Cardiac muscle cell (in vitro differentiated cells and primary cell): ENCODE measurements at places on chromosomes 5 and 9.

DNA sequence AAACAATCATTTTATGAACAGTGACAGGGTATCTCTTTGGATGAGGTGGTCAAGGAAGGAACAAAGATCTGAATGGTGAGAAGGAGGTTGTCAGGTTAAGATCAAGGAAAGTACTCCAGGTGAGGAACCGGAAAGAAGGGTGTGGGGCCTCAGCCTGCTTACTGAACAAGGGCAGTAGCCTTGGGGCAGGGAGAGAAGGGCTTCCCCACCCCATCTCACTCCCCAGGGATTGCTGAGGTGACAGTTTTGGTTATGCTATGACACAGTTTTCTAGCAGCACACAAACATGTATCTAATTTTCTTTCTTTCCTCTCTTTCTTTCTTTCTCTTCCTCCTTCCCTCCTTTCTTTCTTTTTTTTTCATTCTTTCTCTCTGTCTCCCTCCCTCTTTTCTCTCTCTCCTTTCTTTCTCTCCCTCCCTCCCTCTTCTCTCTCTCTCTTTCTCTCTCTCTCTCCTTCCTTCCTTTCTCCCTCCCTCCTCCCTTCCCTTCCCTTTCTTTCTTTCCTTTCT lies 4.1 kb upstream of the HDHD3 start:
- DNase-seq: no peak

- DNase-seq: no peak
Measured at GRCh38 chr5:175701797-175702196, 43.9 kb downstream of the HRH2 start.

GRCh38 chr5:52804387-52804791 lies 16.7 kb downstream of the ITGA1 start:
- DNase-seq: peak; percentile 66

- peak; percentile 58 for DNase-seq
Measured at GRCh38 chr5:36944607-36945225, 68.1 kb downstream of the NIPBL start.

DNA sequence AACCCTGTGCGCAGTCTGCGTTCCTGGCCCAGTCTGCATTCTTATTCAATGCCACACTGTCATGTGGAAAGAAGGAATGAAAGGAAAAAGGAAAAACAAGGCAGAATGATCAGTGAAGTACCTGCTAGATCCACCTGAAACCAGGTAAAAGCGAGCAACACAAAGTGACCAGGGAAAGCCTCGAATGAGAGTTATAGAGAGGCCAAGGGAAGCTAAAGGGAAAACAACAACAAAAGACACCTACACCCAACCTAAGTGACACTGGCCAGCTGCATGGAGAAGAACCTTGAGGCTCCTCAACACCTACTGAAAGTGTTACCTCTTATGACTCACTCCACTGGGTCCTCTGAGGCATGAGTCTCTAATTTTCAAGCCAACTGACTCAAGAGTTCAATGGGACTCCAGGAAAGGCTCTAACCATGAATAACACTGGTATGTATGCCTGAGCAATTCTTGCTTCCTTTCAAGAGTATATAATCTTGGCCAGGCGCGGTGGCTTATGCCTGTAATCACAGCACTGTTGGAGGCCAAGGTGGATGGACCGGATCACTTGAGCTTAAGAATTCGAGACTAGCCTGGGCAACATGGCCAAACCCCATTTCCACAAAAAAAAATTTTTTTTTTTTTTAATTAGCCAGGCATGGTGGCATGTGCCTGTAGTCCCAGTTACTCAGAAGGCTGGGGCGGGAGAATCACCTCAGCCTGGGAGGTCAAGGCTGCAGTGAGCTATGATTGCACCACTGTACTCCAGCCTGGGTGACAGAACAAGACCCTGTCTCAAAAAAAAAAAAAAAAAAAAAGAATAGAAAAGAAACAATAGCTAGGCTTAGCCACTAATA lies 29.0 kb downstream of the MTMR12 start:
- DNase-seq: no peak

GRCh38 chr5:79020861-79021561 lies 35.9 kb upstream of the ARSB start:
- DNase-seq: peak; percentile 65

GRCh38 chr9:80928697-80929096 lies 760.6 kb downstream of the TLE1 start:
- DNase-seq: no peak

- DNase-seq: no peak
Measured at GRCh38 chr5:157523976-157524375, 51.6 kb downstream of the ADAM19 start.

DNA sequence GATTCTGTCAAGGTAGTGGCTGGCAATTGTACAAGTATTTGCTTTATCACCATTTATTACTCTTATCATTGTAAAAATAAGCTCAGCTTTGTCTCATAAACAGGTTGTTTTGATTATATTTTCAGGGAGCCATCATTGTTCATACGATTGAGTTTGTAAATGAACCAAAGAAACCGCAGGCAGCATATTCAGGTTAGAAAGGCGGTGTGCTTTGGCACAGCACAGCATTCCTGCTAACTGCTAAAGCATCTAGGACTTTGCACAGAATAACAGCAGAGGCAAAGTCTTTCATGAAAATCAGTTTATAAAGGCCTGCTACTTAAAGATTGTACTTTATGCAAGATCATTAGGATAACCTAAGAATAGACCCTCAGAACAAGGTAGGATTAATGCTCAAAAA lies 281.5 kb upstream of the SLC24A2 start:
- DNase-seq: no peak

GRCh38 chr5:173139631-173140030 lies 4.7 kb upstream of the BNIP1 start:
- DNase-seq: no peak

GRCh38 chr5:141994511-141995136 lies 18.2 kb downstream of the GNPDA1 start:
- DNase-seq: no peak

- DNase-seq: no peak
Measured at GRCh38 chr9:2345013-2345412, 276.6 kb upstream of the VLDLR start.

- no peak for DNase-seq
Measured at GRCh38 chr5:10109299-10109698, 140.4 kb downstream of the ATPSCKMT start.

DNA sequence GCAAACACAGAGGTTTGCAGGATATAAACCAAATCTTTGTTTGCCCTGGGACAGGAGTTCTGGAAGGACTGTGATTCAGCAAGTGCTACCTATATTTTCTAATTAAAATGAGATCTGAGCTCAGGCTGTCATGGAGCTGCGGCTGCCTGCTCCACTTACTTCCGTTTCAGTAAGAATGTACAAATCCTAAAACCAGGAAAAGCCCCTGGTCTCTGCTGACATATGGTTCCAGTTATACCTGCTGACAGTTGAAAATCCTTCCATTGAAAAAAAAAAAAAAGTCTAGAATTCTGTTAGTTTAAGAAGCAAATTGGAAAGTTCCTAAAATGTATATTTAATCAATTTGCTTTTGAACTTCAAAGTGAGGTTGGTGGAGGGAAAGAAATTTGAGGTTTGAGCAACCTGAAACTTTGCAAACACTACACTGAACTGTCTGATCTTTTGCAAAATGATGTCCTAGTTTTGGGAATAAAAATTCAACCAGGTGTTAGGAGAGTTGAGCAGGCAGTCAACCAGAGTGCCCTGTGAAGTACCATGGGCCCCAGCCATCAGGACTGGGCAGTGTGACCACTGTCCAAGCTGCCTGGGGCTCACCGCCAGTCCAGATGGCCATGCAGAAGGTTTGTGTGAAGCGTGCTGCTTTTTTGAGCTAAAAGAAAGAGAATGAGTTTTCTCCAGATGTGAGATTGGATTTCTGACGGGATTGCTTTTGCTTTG lies 50.6 kb downstream of the SHB start:
- DNase-seq: no peak

GRCh38 chr5:51387884-51388275 lies 4.6 kb downstream of the ISL1 start:
- no peak for DNase-seq

- DNase-seq: no peak
Measured at GRCh38 chr5:172288465-172288864, 4.9 kb upstream of the UBTD2 start.

DNA sequence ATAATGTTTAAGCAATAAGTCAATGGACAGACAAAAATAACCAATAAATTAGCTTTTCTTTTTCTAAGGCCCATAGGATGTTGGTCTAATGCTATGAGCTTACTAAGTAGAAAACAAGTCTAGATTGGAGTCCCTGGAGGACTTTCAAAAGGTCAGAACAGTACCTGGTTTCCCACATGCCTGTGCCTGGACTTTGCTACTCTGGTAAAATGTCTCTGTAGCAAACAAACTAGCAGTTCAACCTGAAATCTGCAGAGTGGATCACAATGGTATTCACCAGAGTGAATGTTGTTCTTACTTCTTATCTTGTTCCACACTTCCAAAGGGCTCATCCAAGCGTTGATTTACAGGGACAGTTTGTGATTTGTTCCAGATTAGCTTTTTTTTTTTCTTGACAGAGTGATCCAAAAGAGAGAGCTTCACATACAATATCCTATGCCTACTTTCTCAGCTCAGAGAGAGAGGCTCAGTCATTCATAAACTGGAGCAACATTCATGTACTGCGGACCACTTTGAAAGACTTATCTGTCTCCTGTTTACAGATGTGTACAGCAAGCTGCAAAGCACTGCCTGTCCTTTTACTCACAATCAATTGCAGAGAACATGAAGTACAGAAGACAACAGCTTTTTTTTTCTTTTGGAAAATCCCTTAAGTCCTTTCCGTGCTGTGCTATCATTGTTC lies 466.1 kb downstream of the SPATA31D1 start:
- no peak for DNase-seq

GRCh38 chr5:58156361-58156760 lies 303.5 kb downstream of the PLK2 start:
- no peak for DNase-seq

DNA sequence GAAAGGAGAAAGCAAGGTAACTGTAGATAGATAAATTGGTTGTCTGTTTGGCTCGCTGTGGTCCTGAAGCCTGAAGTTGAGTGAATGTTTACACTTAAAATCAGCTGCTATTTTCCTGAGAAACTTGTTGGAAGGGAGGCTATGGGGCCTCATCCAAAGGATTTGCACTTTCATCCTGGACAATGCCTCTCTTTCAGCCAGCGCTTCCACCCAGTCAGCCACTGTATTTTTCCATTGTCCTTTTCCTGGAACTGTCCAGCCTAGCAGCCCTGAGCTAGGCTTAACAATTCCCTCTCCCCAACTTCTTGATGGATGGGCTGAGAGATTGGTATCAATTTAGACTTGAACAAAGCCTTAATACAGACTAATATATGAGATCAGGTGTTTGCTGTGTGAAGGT lies 429.2 kb downstream of the DMAC1 start:
- DNase-seq: peak; percentile 30

GRCh38 chr9:72977670-72978069 lies 24.8 kb upstream of the ALDH1A1 start:
- DNase-seq: no peak

- no peak for DNase-seq
Measured at GRCh38 chr5:104312481-104312880, 749.9 kb upstream of the NUDT12 start.

DNA sequence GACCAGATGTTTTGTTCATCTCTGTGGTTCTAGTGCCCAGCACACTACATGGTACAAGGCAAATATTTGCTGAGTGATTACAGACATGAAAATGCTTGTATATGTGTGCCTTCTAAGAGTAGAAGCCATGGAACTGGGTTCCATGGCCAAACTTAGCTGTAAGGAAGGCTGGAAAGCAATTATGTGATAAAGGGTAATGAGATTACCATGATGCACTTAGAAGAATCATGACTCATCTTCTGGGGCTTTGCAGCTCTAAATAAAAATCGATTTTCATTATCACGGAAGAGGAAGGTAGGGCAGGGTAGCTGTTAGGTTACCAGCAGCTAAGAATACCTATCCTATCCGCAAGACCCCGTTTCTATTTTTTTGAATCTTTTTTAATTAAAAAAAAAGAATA lies 28.0 kb downstream of the RFK start:
- no peak for DNase-seq

GRCh38 chr5:91020065-91020800 lies 362.9 kb downstream of the ARRDC3 start:
- peak; percentile 20 for DNase-seq

DNA sequence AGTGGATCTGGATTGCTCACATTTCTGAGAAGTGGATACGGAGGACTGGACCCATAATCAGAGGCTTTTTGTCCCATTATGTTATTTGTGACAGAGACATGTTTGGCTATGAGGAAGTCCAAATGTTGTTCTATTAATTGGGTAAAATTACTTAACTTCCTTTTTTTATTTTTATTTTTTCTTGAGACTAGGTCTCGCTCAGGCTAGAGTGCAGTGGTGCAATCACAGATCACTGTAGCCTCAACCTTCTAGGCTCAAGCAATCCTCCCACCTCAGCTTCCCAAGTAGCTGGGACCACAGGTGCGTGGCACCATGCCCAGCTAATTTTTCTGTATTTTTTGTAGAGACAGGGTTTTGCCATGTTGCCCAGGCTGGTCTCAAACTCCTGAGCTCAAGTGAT lies 11.9 kb upstream of the PGGT1B start:
- DNase-seq: no peak

DNA sequence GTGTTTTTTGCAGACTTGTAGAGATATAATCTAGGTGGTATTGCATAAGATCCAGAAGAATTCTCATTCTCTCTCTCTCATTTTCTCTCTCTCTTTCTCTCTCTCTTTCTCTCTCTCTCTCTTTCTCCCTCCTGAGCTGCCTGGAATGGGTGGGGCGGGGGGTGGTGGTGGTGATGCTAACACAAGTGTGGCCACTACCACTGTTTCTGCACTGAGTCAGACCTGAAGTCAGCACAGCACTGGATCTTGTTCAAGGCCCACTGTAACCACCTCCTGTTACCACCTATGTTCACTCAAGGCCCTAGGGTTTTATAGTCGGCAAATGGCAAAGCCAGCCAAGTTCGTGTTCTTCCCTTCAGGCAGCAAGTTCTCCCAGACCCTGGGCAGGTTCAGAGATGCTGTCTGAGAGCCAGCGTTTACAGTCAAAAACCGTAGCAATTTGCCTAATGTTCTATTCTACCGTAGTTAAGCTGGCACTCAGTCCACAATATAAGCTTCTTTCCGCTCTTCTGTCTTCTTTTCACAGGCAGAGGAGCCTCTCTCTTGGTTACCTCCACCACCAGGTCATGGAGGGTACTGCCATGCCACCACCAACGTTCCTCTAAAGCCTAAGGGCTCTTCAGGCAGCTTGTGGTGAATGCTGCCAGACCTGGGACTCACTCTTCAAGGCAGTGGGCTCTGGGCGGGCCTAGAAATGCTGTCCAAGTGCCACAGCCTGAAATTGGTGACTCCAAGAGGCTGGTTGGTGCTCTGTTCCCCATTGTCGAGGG lies 235.7 kb upstream of the PRR16 start:
- DNase-seq: no peak

GRCh38 chr9:27627188-27627564 lies 53.9 kb upstream of the C9orf72 start:
- no peak for DNase-seq

- DNase-seq: no peak
Measured at GRCh38 chr9:117777823-117778222, 73.6 kb downstream of the TLR4 start.
